NCI-H2081 treated with DMSO at 0.1 percent for 48 hours (cell line): ENCODE measurements at places on chromosomes 3 and 15.

DNA sequence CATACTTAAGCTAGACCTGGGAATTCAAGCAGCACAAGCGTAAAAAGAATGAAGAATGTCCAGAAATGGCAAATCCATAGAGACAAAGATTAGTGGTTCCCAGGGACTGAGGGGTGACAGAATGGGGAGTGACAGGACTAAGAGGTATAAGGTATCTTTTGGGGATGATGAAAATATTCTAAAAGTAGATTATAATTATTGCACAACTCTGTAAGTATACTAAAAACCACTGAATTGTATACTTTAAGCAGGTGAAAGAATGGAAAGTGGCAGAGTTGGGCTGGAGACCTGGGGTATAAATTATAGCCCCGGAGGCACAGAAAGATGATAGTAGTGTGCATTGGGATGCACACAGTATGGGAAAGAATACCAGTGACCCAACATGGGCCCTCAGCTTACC, 5.6 kb downstream of the BRK1 start:
- no peak for DNase-seq

DNA sequence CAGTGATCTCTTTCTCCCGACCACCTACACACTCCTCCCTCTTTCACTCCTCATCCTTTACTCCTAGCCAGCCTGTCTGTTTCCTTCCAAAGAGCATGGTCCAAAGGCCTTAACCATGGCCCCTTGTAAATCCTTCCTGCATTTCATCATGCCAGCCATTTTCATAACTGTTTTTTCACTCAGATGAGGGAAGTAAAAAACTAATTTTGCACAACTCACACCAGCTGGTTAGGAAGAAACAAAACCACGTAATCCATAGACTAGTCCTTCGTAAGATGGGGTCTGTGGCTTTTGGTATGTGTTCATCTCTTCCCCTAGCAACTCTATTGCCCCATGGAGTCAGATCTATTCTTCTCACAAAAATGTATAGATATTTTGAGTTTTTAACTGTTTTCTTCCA, 187.8 kb downstream of the SHOX2 start:
- DNase-seq = no peak

DNA sequence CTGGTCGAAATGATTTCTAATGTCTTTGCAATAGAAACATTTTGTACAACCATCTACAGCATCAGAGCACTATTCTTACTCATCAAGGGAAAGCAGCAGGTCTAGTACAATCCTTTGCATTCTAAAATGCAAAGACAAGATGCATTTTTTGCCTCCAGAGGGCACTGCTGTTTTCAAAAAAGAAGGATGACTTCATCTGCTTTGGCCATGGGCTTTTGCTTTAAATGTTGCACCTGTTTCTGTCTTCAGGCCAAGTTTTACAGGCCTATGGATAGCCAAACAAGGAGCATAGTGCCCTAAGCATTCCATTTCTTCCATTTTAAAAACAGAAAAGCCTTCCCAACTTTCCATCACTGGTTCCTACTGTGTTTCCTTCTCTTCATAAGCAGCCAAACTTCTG, 3.4 kb downstream of the PARP9 start:
- peak; percentile 32 for DNase-seq

DNA sequence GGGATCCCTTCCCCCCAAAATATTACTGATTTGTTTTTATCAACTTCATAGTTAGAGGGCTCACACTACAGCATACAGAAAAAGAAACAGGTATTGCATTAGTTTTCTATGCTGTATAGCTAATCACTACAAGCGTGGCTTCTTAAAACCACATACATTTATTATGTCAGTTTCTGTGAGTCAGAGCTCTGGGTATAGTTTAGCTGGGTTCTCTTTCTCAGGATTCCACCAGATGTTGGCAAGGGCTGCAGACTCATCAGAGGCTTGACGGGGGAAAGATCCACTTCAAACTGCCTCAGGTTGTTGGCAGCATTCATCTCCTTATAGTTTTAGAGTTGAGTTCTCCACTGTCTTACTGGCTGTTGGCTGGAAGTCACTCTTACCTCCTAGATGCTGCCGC, 328.0 kb downstream of the NLGN1 start:
- DNase-seq = no peak

- no peak for DNase-seq
These were observed 21.9 kb downstream of the POLR2M start for GRCh38 chr15:57728436-57728835.

DNA sequence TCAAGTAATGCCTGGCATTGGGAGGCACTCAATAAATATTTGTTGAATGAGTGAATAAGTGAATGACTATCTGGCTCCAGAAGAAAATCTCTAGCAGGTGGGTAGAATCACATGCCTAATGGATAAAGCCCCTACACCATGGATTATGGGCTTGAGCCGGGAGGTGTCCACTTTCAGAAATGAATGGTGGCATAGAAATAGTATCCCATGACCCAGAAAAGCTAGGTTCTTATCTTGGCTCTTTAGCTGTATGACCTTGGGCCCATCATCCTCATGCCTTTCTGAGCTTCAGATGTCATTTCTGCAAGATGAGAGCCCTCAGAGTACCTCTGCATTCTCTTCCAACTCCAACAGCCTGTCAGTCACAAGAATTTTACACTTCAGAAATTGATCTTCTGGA, 37.3 kb upstream of the TNIK start:
- no peak for DNase-seq

- DNase-seq = no peak
These were observed 75.2 kb downstream of the LSM3 start for GRCh38 chr3:14253707-14254382.

GRCh38 chr3:183958775-183959174, 58.9 kb downstream of the ABCC5 start:
- DNase-seq = no peak

GRCh38 chr15:69958496-69959084, 139.1 kb downstream of the TLE3 start:
- DNase-seq = no peak

DNA sequence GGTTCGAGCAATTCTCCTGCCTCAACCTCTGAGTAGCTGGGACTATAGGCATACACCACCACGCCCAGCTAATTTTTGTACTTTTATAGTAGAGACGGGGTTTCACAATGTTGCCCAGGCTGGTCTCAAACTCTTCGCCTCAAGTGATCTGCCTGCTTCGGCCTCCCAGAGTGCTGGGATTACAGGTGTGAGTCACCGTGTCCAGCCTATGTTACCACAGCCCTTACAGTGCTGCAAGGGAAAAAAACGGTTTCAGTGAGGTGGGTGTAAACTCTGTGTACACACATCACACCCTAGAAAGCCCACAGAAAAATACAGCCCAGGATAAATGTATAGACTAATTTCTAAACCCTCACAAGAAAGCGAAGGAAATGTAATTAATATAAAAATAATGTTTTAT, 103.5 kb upstream of the AKAP13 start:
- DNase-seq = no peak

DNA sequence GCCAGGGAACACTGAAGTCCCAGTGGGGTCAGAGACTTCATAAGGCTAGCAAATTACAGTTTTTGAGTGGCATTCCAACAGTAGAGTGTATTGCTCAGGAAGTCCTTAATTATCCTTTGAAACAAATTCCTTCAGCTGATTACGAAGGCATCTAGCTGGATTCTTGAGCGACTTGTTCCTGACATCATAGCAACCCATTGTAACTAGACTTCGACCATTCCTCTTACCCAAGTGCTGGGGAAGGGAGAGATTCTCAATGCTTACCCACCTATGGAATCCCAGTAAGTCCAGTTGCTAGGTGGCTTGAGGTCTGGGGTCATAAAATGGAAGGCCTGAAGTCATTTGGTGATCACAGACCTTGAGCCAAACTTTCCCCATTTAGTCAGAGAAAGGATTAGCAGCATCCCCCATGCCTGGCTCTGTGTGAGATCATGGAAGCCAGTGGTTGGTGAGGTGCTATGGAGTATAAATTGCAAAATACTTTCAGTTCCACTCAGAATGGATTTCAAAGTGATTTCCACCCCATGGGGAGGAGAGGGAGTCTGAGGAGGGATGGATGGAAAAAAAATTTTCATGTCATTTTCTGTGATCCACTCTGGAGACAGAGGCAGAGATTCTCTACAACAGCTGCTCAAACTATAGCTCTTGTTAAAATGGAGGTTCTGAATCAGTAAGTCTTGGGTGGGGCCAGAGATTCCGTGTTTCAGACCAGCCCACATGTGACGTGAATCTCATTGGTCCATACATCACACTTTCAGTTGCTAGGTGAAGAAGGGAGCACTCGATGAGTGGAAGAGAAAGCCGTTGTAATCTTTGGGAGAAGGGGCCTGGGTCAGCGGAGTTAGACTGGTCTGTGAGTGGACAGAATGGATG, 45.7 kb downstream of the CD86 start:
- peak; percentile 14 for DNase-seq

- no peak for DNase-seq
These were observed 1.4 kb downstream of the ST6GAL1 start for GRCh38 chr3:186931532-186932280.

DNA sequence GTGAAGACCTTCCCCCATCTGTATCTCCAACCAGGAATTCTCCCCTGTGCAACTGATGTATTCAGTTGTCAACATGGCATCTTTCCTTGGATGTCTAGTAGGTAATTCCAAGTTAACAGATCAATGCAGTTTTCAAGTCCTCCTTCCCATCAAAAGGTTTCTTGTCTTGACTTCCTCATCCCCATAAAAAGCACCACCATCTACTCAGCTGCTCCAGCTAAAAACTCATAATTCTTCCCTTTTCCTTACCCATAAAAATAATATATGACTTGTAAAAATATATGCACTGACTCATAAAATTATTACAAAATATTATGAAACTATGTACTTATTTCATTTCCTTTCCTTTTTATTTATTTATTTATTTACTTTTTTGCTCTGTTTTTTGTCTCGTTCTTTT, 5.0 kb upstream of the CAND2 start:
- no peak for DNase-seq

DNA sequence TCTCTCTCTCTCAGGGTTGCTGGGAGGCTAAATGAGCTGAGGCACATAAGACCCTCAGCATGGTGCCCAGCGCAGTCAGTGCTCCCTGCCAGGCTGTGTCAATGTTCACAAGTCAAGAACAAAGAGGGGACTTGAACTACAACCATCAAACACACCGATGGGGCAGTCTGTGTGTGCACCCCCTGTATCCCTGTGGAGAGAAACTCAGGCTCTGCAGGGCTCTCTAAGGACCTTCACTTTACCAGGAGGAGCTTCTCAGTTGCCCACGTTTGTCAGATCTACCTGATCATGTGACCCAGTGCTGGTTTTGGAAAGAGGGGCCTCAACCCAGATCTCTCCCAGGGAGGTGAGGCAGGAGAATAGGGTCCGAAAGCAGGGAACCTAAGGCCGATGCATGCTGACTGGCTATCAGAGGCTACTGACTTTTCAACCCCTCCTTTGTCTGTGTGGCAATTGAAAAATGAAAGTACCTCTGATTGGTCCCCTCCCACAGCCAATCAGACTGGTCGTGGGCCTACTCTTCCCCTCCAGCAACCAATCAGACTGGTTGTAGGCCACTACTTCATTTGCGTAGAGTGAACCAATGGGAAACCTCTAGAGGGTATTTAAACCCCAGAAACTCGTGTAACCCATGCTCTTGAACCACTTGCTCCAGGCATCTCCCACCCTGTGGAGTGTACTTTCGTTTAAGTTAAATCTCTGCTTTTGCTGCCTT, 34.0 kb downstream of the RHCG start:
- no peak for DNase-seq

- DNase-seq = no peak
These were observed 38.3 kb upstream of the ATOSA start for GRCh38 chr15:52717481-52717880.

DNA sequence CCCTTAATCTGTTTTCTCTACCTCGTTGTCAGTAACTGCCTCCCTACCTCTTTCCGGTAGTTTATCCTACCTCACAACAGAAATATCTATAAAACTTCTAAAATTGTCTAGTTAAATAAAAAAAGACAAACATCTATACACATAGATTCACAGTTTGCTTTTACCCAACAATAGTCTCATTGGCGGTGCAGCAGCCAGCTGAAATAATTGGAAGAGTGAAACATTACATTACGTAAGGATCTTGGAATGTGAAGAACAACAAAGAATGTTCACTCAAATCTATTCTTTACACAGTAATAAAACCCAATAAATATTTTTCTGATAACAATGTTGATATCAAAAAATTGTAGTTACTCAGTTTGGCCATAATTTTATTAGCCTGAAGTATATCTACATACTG, 115.5 kb upstream of the ARPP21 start:
- no peak for DNase-seq

DNA sequence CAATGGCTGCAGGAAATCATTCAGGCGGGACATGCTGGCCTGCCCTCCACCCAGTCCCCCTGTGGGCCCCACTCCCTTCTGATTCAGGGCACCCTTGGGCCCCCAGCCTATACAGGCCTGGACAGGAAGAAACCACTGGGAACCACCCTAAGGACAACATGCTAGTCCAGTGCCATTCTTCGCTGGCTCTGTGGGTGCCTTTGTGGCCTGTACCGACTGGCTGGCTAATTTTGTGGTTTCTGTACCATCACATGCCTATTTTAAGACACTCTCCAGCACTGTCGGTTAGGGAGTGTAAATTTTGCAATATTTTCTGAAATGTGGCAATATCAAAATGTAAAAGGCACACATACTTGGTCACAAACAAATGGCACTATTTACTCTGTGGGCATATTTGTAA, 61.4 kb upstream of the POLG start:
- DNase-seq = no peak

DNA sequence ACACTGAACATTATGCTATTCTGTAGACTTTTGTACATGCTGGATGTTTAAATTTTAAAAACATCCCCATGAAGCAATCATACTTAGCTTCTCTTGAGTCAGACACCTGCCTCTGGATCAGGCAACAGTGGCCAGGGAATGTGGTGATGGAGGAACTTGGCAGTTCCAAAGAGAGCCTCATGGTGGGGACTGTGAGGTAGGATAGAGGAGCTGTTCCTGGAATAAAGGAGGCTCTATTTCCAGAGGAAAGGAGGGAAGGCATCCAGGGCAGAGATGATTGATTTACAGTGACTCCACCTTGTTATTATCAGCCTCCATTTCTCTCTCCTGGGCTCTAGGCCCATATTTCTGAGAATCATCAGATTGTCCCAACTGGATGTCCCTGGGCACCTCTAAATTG, 35.0 kb upstream of the ABHD17C start:
- no peak for DNase-seq

DNA sequence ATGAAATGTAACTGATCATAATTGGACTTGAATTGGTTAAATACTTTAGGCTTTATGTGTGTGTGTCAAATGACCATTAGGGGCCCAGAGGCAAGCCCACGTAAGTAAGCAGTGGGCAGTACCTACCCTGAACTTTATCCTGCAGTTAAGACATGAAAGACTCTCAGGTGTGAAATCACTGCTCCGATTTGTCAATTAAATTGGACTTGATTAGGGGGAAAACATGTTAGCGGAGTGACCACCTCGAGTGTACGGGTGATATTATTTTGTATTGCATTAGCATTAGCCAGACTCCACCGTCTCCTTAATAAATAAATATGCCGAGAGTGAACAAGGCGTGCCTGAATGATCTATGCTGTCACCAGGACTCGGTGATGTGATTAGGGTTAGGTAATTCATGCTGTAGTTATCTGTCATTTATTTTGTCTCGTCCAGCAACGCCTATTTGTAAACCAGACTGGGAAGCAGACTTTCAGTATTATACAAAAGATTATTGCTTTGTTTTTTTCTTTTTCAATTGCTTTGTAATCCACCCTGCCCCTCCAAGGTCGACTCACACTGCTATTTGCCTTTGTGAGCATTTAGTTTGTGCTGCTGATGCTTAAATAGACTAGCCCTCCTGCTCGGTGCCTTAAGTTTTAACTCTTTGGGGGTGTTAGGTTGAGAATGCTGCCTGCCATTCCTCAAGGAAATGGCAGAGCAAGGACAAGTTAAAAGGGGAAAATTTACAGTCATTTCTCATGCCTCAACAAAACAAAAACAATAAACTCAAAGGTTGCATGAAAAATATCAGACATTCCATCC, 1.8 kb downstream of the RBMS3 start:
- DNase-seq = no peak
